ENCODE measurements at places on chromosomes 2 and 18. TPM values are rescaled to one million over a fixed set of nuclear protein-coding genes. Genes with fewer than 3 reads are reported as not detected.

The REG1A gene
- not detected for total RNA-seq

The SCG2 gene
- total RNA-seq, result 0.29 TPM

The G6PC2 gene
- not detected for total RNA-seq

The PLA2R1 gene
- total RNA-seq, result 14.5 TPM

The CD8B2 gene
- total RNA-seq, result not detected

The HOXD4 gene
- 12.4 TPM for total RNA-seq

The RAB17 gene
- total RNA-seq, result 0.39 TPM

The OTOS gene
- total RNA-seq, result not detected

DNA sequence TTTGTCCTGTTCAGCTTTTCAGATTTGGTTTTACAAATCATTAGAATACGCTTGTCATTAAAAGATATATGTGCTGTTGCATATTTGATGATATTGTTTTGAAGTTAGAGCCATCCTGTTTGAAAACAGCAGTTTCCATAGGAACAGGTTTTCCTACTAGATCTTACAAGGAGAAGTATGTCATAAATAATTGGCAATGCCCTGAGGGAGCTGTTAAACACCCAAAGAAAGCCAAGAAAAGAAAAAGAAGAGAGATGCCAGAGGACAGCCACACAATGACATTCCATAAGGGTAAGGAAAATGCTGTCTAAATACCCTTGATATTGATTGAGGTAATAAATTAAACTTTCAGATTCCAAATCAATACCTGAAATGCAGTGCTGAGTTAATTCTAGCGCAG lies 392.2 kb upstream of the CRIM1 start:
- DNase-seq, result peak; percentile 22

- no peak for DNase-seq
Measured at GRCh38 chr2:119264781-119265692, 41.4 kb downstream of the STEAP3 start.

- DNase-seq, result no peak
Measured at GRCh38 chr2:183186296-183186695, 62.1 kb downstream of the NUP35 start.

DNA sequence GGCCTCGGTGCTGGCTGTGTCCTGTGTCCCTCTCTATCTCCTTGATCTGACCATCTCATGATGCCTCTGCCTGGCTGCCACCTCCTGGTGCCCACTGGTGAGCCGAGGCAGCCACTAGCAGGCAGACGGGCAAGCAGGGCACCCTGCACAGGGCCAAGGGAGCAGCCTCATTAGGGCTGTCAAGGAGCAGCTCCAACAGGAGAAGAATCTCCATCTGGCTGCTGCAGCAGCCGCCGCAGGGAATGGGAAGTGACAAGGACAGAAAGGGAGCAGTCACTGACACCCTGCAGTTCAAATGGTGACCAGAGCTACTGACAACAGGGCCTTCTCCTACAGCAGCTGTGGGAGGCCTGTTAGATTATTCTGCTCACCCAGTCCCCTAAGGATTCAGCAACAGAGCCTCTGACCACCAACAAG lies 32.6 kb downstream of the ALPK2 start:
- no peak for DNase-seq

- no peak for DNase-seq
Measured at GRCh38 chr2:162559194-162559593, 215.3 kb downstream of the GCA start.

DNA sequence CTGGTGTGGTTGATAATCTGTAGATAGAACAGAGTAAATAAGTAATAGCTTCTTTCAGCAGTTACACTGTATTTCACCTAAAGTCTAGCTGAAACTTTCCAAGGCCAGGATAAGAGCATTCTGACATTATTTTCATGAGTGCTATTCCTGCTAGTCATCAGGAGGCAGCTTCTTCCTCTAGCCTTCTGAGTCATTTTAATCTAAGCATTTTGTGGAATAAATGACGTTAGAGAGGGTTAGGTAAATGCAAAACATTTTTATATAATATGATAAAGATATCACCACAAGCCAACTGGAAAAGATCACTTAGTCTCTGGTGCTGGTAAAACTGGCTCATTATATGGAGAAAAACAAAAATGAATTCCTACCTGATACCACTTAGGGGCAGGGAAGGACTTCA lies 138.5 kb downstream of the MEP1B start:
- DNase-seq, result no peak

GRCh38 chr2:99104006-99104405 lies 37.5 kb upstream of the C2orf15 start:
- no peak for DNase-seq

DNA sequence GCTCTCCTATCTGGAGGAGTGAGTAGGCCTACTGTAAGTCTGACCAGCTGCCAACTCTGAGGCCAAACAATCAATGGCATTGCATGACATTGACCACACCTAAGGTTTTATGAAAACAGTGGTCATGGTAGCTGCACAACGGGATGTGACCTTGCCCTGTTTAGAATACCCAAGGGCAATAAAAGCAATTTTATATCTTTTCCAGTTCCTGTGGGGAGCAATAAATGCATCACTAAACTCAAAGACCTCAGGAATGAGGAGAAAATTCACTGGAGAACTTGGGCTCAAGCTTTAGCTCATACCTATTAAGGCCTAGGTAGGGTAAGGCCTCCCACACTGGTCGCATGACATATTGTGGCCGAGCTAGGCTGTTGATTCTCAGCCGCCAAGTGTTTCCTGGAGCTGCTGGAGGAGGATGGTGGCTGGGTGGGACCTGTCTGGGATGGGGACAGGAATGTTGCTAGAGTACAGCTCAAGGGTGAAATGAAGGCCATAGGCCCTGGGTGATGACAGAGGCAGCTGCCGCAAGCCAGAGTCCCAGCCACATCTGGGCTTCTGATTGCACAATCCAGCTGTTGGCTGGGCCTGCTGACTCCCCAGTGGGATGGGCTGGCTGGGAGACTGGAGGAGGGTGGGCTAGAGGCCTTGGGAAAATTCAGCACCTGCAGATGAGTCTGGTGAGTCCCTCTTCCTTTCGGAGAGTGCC lies 313.7 kb downstream of the CYP26B1 start:
- no peak for DNase-seq

DNA sequence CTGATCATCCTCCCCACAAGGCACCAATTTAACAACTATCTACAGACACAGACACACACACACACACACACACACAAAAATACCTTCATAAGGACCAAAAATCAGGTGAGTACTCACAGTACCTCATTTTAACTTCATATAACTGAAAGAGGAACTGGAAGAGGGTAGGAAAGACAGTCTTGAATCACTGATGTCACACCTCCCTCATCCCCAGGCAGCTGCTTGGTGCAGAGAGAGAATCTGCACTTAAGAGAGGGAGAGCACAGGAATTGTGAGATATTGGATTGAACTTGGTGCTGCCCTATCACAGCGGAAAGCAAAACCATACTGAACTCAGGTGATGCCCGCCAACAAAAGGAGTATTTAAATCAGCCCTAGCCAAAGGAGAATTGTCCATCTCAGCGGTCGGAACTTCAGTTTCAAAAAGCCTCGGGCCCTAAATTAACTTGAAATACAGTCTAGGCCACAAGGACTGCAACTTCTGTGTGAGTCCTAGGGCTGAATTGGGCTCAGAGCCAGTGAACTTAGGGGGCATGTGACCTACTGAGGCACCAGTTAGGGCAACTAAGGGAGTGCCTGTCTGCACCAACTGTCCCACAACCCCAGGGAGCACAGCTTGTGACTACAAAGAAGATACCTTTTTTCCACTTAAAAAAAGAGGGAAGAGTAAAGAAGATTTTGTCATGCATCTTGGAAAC lies 211.1 kb downstream of the LRATD1 start:
- DNase-seq, result no peak

GRCh38 chr18:31244771-31245394 lies 73.1 kb upstream of the DSG1 start:
- no peak for DNase-seq

DNA sequence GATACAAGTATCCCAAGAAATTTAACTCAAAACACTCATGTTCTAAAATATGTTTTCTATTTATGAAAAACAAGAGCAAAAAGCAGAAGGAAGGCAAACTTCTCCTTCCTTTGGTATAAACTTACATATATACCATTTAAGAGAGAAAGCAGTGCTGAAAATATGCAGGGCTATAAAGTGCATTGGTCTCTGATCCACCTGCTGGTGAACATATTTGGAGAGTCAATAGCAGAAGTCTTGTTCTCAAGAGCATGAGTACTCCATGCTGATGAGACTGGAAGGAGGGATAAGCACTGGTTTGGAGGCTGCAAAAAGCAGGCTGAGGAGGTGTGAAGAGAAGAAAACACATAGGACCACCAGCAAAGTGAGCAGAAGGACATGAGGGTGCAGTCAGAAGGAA lies 391.2 kb downstream of the STK39 start:
- no peak for DNase-seq

DNA sequence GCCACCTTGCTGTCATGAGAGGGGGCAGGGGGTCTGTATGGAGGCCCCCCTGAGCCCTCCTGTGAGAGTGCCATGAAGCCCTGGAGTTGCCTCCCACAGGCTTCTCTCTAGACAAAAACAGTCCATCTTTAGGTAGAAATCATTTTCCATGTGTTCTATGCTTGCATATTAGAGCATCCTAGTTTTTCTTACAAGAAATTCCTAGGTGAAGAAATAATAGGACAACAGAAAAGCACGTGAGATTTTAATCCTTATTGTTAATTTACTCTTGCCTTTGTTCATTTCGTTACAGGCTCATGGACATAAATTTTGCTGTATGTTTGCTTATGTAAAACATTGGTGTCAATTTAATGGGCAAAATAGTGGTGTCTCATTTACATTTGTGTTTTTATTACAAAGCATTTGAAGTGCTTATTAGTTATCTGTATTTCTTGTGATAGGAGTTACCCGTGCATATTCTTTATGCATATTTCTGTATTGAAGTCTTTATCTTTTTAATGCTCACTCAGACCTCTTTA lies 336.9 kb upstream of the RAB6C start:
- DNase-seq, result no peak

DNA sequence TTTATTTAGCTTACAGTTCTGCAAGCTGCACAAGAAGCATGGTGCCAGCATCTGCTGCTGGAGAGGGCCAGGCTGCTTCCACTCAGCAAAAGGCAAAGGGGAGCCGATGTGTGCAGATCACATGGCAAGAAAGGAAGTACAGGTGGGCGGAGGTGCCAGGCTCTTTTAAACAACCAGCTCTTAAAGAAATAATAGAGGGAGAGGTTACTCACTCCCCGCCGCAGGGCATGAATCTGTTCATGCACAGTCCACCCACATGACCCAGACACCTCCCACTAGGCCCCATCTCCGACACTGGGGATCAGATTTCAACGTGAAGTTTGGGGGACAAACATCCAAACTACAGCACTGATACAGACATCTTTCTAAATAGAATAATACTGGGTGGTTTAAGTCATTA lies 105.8 kb downstream of the MTCL1 start:
- no peak for DNase-seq

DNA sequence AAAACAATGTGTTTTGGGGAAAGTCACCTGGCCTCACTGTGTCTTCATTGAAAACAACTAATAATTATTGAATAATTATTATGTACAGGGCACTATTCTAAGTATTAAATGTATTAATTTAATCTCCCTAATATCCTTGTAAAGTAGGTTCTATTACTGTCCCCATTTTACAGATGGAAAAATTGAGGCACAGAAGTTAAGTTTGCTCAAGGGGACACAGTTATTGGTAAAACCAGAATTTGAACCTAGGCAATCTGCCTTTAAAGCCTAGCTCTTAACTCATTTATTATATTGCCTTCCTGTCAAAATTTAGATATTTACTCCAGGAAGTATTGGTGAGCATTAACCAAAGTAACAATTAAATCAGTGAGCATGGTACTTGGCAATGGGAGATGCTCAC lies 84.6 kb downstream of the PMS1 start:
- DNase-seq, result no peak

GRCh38 chr18:24669502-24669901 lies 209.1 kb downstream of the HRH4 start:
- no peak for DNase-seq

GRCh38 chr2:234682492-234683228 lies 185.8 kb upstream of the ARL4C start:
- no peak for DNase-seq

DNA sequence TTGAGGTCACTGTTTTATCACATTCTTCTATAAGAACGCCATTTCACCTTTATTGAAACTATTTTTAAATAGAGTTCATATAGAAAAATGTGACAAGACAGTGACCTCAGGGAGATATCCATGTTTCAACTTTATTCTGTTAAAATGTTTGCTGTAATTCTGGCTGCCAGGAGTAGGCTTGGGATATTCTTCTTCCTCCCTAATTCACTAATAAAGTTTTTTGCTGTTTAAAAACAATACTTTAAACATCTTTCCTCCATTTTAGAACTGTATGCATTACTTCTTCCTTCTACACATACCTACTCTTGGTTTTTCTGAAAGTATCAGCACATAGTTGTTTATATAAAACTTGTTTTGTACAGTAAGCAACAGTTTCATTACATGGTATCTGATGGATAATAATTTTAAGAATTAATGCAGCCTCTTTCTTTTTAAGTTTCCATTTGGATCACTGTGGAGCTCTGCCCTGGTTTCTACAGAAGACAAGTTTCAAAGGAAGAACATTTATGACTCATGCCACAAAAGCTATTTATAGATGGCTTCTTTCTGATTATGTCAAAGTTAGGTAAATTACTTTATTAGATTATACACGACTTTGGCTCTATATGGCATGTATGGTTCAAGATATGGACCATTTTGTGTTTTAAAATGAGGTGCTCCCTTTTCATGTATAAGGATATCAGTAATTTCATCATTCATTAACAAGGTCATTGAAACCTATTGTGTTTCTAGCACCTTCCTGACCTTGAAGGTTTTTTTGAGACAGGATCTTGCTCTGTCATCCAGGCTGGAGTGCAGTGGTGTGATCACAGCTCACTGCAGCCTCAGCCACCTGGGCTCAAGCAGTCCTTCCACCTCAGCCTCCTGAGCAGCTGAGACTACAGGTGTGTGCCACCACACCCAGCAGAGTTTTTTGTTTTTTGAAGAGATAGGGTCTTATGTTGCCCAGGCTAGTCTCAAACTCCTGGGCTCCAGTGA lies 7.2 kb downstream of the CPSF3 start:
- DNase-seq, result no peak

DNA sequence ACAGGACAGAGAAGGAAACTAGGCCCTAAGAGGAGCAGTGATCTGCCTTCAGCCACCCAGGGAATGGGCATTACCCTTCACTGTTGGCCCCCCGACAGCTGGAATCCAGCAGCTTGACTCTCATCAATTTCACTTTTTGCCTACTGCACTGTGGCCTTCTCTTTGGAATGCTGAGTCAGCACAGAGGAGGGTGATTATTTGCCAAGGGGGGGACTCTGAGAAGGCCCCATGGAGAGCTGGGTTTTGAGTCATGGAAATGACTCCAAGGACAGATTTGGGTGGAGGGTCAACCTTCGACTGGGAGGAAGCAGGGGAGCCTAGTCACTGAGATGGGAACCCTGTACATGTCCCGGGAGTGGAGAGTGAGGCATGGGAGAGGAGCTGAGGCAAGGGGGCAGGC lies 38.1 kb upstream of the NTSR2 start:
- no peak for DNase-seq

DNA sequence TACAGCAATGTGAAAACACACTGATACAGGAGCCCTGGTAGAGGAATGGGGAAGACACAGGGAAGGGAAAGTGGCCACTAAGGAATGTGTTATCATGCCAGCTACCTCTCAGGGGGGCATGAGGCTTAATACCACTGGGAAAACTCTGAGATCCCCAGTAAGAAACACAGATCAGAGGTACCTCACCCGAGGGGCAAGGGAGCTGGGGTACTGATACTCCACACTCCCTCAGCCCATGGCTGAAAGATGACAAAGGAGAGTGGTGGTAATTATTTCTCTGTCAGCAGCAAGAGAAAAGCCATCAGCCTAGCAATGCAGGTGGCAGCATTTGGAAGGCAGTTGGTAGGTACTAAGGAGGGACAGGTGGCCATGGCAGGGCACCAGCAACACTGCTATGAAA lies 434.8 kb downstream of the NBAS start:
- no peak for DNase-seq

GRCh38 chr2:201542291-201542690 lies 90.8 kb downstream of the STRADB start:
- no peak for DNase-seq
